ENCODE measurements at places on chromosomes 4 and X. TPM values are rescaled to one million over a fixed set of nuclear protein-coding genes. Genes with fewer than 3 reads are reported as not detected.

DNA sequence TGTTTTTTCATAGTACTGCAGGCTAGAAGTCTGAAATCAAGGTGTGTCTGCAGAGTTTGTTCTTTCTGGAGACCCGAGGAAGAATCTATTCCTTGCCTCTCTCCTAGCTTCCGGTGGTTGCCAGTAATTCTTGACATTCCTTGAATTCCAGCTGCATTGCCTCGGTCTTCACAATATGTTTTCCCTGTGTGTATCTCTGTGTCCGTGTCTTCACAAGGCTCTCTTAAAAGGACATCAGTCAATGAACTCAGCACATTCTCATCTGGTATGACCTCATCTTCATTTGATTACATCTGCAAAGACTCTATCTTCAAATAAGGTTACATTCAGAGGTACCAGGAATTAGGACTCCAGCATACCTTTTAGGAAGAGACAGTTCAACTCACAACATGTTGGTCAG lies 163.4 kb downstream of the BANK1 start:
- DNase-seq, result no peak

GRCh38 chr4:54144661-54145171 lies 44.8 kb downstream of the GSX2 start:
- DNase-seq, result no peak

DNA sequence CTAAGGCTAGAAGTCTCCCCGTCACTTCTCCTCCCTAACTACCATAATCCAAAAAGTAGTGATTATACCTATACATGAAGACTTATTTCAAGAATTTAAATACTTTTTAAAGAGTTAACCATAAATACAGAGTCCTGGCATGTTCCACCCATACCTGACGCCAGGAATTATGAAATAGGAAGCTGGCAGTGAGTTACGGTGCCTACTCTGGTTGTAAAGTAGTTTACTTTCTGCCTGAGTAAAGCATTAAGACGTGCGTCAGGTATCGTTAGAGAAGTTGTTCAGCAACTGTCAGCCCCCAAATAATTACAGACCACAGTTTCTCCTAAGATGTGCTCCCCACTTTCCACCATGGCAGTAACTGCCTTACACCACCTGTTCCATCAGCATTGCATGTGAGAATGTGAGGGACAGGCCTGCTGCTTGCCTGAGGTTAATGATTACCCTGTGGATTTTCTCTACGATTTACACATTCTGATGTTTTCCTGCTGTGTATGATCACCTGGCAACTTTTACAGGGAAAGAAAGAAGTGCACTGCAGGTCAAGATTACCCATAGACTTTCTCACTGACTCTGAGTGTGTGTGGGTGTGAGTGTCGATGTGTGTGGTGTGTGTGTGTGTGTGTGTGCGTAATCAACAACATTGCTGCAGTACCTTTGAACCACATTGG lies 92.3 kb upstream of the SLC7A11 start:
- DNase-seq, result no peak

- no peak for DNase-seq
These were observed 98.2 kb downstream of the KLHL8 start for GRCh38 chr4:87122252-87122651.

The HDX gene
- total RNA-seq, result 4.4 TPM

DNA sequence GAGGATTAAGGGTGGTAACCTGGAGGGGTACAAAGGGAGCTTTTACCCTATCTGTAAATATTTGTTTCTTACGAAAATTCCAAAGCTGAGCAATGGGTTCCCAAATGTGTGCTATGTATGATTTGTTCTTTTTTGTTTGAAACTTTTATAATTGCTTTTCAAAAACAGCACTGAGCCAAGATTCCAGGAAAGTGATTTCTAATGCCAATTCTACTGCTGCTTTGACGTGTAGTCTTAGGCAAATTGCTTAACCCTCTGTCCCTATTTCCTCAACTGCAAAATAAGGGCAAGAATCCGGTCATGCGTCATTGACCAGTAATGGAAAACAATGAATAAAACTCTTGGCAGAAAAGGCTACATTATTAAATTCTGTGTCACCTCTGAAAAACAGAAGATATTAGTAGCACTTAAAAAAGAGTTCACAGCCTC lies 454.7 kb downstream of the IL15 start:
- no peak for DNase-seq

- no peak for DNase-seq
These were observed 1.6 kb upstream of the PCDH18 start for GRCh38 chr4:137533855-137534254.

DNA sequence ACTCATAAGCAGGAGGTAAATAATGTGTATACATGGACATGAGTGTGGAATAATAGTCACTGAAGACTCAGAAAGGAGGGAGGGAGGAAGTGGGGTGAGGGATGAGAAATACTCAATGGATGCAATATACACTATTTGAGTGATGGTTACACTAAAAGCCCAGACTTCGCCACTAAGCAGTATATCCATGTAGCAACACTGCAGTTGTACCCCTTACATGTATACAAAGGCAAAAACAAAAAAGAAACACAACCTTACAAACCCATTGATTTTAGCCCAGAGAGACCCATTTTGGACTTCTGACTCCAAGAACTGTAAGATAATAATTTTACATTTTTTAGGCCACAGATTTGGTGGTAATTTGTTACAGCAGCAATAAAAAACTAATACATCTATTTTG lies 51.5 kb downstream of the VMA21 start:
- DNase-seq, result no peak

GRCh38 chr4:12852338-12853307 lies 631.5 kb downstream of the RAB28 start:
- no peak for DNase-seq

DNA sequence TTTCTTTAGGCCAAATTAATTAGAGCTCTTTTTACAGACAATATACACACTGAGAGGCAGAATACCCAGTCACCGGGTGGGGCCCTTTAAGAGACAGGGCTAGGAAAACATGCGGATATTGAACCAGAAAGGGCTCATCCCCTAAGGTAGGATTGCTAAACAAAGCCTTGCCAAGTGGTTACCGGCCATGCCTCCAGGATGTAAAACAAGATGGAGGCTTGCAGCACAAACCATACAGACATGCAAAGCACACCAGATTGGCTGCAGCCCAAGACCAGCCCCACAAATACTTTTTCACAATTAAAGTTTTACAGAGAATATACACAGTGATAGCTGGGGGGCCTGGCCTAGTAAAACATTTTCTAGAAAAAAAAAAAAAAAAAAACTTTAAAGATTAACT lies 210.0 kb downstream of the KLHL4 start:
- DNase-seq, result no peak

DNA sequence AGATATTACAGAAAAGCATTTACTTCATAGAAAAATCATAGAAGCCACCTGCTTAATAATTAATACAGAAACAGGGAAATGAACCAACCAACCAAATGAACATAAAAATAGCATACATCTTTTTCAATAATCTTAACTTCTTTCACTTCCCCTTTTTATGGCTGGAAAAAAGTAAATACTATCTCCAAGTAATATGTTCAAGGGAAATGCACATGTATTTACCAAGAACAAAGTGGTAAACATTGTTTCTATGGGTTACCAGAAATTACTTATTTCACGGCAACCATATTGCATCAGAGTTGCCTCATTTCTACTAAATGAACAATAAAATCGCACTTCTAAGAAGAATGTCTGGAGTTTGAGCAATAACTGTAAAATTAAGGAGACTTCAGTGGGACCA lies 321.3 kb downstream of the TMA16 start:
- DNase-seq, result no peak

The ZNF732 gene
- total RNA-seq, result 0.98 TPM

- DNase-seq, result no peak
These were observed 170.9 kb upstream of the PCDH18 start for GRCh38 chr4:137703195-137703594.

GRCh38 chr4:1027219-1027914 lies 15.9 kb downstream of the FGFRL1 start:
- no peak for DNase-seq

Measured in vagina (tissue), 2 donors.